ENCODE measurements at places on chromosomes 16 and 17. TPM values are rescaled to one million over a fixed set of nuclear protein-coding genes. Genes with fewer than 3 reads are reported as not detected.
A peak's percentile ranks its signal among the peaks of the same experiment; 100 is the strongest.

- peak overlapping the region; percentile 48 for H3K4me3 ChIP-seq
- no peak for DNase-seq
- peaks cover 60% of the 10 kb centered on the region for H3K36me3 ChIP-seq
Measured at GRCh38 chr16:30656974-30657865, 1.0 kb upstream of the FBRS start.

HSBP1 gene
- 39.6 TPM for total RNA-seq

DNA sequence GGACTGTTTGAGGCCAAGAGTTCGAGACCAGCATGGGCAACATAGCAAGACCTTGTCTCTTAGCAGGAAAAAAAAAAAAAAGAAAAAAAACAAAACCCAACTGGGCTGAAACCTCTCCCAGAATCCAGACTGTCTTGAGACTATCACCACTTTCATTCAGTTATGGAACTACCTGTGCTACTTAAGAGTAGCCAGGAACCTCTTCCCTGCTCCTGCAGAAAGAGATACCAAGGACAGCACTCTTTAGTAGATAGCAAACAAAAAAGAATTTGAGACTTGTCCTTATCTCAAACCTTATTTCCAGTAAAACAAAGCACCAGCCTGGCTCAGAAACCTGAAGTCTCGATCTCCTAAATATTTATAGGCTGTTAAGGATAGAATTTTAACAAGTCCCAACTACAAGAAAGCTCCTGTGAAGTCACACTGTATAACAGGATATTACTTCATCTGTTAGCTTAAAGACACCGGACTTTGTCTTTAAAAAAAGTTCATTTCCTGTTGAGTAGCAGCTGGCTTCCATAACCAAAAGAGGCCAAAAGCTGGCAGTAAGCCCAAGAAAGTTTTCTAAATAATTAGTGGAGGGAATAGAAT is 5.1 kb downstream of the CDR2 start:
- DNase-seq: peak; percentile 54
- H3K4me3 ChIP-seq: no peak overlapping the region
- H3K27ac ChIP-seq: no peak overlapping the region
- peaks cover 12% of the 10 kb centered on the region for H3K4me1 ChIP-seq
- no peaks in the 10 kb centered on the region for H3K27me3 ChIP-seq
- H3K36me3 ChIP-seq: no peaks in the 10 kb centered on the region

- no peaks in the 10 kb centered on the region for H3K27me3 ChIP-seq
- H3K4me3 ChIP-seq: no peak overlapping the region
- no peaks in the 10 kb centered on the region for H3K36me3 ChIP-seq
- peaks cover 3% of the 10 kb centered on the region for H3K4me1 ChIP-seq
- H3K27ac ChIP-seq: no peak overlapping the region
Measured at GRCh38 chr16:14356064-14356463, 274.0 kb downstream of the PARN start.

DNA sequence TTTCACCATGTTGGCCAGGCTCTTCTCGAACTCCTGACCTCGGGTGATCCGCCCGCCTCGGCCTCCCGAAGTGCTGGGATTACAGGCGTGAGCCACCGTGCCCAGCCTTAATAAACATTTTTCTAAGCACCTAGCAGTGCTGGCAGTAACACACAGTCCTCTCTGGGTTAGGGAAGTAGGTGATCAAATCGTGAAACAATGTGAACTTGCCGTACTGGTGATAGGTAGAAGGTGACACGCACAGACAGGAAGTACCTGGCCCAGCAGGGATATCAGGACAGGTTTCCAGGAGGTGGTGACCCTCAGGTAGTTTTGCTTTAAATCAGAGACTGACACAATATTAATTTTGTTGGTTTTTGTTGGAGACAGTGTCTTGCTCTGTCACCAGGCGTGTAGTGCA is 4.5 kb downstream of the PLD2 start:
- H3K4me3 ChIP-seq: no peak overlapping the region
- no peak for DNase-seq
- peaks cover 8% of the 10 kb centered on the region for H3K4me1 ChIP-seq
- no peaks in the 10 kb centered on the region for H3K36me3 ChIP-seq

DNA sequence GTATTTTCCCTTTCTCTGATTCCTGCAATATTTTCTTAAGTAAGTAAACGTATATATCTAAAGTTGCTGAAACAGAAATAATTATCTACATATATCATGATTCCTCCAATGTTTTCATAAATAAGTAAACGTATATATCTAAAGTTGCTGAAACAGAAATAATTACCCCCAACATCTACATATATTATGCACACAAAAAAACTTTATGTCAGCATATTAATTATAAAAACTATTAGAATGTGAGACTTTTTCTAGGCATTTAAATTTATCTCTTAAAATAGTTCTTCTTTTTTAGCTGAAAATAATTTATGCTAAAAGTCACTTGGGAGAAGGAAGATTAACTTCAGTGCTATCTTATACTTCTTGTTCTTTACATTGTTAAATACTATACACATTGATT is 88.5 kb downstream of the WNT3 start:
- no peak overlapping the region for H3K27ac ChIP-seq
- H3K4me1 ChIP-seq: no peaks in the 10 kb centered on the region
- H3K4me3 ChIP-seq: no peak overlapping the region
- DNase-seq: no peak

DNA sequence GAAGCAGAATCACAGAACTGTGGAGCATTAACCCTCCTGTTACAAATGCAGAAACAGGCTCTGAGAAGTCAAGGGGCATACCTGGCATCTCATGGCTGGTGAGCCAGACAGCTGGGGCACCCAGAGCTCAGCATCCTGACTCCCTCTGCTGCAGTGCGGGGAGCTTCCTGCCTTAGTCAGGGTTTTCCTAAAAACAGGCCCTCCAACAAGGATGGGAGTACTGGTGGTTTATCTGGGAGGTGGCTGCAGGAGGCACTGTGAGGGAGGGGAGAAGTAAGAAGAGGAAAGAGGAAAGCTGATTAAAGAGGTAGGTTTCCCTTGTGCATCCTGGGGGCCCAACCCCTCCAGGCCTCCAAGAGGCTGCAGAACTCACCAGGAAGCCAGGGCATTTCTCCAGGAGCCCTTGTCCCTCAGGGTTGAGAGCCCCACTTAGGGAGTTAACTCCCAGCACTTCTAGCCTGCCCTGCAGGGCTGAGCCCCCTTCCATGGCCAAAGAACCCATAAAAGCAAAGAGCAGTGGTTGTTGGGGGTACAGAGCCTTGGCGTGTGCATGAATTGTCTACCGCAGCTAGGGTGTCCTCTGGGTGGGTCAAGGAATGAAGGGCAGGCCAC is 261.5 kb upstream of the RPL38 start:
- H3K4me1 ChIP-seq: no peaks in the 10 kb centered on the region
- no peak overlapping the region for H3K4me3 ChIP-seq
- H3K36me3 ChIP-seq: no peaks in the 10 kb centered on the region
- H3K27ac ChIP-seq: no peak overlapping the region

DNA sequence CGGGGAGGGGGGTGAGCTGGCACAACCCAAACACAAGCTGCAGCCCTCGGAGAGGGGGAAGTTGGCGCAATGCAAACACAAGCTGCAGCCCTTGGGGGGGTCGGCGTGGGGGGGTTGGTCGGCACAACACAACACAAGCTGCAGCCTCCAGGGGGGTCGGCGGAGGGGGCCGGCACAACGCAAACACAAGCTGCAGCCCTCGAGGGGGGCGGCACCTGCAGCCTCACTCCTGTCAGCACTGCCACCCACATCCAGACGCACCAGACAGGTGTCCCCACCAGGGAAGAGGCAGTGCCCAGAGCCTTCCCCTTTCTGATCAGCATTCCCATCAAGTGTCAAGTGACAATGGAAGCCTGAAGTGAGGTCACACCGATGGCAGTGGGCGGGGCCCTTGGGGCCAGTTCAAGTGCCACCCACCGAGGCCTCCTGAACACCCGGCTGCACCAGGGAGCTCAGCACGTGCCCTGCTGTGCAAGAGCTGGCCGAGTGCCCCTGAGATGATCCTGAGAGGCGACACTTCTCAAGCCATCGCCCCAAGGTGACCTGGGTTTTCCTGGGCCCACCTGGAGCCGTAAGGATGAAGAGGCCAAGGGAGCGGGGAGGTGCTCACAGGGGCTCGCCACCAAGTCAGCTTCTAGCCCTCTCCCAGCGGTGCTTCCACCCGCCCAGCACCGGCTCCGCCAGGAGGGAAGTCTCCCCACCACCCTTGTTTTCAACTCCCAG is 59.3 kb downstream of the KLHDC4 start:
- peaks cover 26% of the 10 kb centered on the region for H3K4me1 ChIP-seq
- no peak for DNase-seq
- H3K27ac ChIP-seq: no peak overlapping the region
- H3K4me3 ChIP-seq: no peak overlapping the region
- H3K27me3 ChIP-seq: no peaks in the 10 kb centered on the region

OR4D1 gene
- 1.2 TPM for total RNA-seq

- no peaks in the 10 kb centered on the region for H3K4me1 ChIP-seq
- no peak overlapping the region for H3K27ac ChIP-seq
- no peak overlapping the region for H3K4me3 ChIP-seq
- H3K27me3 ChIP-seq: no peaks in the 10 kb centered on the region
- no peak for DNase-seq
Measured at GRCh38 chr16:54493594-54493993, 207.0 kb upstream of the IRX3 start.

Data from natural killer cell (primary cell).